ENCODE measurements at places on chromosomes 11 and 22.
A peak's percentile ranks its signal among the peaks of the same experiment; 100 is the strongest.

DNA sequence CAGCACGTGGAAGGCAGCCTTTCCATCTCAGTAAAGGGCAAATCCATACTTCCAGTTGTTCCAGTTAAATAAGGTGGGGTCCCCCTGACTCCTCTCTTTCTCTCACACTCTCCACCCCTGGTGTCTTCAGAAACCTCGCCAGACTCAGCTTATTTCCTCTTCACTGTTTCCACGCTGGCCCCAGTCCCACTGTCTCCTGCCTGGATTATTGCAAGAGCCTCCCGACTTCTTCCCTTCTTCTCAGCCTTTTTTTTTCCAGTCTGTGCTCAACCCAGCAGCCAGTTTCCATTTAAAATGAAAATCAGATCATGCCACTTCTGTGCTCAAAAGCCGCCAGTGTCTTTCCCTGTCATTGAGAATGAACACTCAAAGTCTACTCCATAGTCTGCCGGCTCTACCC is 131.4 kb downstream of the PKNOX2 start:
- no peak for DNase-seq

GRCh38 chr11:118859973-118860372 is 23.7 kb upstream of the CXCR5 start:
- DNase-seq = no peak

- DNase-seq = no peak
Observed at GRCh38 chr11:44575288-44575672, 9.8 kb downstream of the CD82 start.

DNA sequence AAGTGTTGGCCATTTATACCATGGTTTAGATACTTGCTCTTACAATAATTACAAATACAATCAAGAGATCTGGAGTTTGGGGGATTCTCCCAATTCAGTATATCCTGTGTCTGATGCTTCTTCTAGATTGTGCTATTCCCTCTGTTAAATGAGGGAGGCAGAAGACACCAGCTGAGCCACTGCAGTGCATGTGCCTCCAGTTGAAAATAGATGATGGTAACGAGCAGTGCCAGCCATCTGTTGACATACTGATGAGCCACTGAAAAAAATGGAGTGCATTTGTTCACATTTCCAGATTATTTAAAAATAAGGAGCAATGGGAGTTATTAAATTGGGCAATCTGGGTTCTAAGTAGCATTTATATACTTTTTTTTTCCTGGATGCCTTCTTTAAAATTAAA is 1428.0 kb upstream of the TENM4 start:
- DNase-seq = no peak

DNA sequence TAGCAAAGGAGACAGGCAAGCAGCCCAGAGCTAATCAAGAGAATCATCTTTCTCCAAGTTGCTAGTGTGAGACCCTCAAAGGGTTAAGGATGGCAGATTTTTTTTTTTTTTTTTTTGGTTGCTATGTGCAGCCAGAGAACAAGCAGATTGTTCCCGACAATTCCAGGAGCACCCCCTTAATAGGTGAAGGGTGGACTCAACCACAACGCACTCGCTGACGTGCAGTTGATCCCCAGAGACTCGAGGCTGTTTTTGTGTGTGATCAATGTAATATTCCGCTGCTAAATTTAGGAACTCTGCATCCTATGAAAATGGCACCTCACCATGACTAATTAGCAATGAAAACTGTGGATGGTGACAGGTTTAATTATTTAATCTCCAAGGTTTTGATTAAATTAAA is 789.0 kb downstream of the KCNA4 start:
- DNase-seq = no peak

DNA sequence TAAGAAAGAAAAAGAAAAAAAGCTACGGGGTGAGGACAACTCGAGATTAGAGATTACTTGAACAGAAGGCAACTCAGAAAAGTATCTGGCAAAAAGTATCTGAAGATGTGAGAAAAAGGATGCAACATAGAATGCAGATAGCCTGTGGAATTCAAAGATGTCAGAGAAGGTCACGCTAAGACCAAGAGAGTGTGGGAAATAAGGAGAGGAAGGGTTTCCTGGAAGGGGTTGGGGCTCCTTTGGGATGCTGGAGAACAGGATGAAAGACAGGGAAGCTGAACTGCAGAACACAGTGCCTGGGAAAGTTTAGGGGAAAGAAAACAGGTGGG is 1.2 kb downstream of the GUCY1A2 start:
- DNase-seq = no peak

DNA sequence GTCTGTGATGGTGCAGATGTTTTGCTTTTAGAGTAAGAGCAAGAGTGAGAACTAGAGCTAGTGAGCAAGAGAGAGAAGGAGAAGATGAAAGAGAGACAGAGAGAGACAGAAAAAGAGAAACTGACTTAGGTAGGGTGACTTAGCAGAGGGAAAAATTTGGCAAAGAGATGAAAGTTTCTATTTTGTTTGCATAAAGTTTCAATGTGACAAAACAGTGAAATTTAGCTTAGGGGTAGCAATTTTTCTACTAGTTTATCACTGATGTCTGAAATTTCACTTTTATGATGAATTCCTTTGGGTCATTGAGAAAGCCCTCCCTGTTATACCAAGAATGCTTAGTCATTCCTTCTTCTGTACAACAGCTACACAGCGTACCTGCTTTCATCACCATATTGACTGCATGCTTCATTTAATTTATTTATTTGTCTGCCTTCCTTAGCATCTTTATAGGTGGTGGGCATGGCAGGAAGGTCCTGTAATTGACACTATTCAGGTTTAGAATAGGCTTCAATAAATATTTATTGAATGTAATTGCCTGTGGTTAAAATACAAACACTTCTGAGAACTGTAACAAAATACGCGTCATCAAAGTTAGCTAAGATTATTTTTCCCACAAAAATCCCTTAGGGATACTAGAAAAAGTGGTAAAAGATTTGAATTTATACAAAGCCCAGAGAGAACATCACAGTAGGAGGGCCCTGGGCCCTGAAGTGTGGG is 19.9 kb upstream of the CTSC start:
- DNase-seq = peak; percentile 79

- no peak for DNase-seq
Observed at GRCh38 chr22:27576413-27576812, 225.1 kb downstream of the MN1 start.

DNA sequence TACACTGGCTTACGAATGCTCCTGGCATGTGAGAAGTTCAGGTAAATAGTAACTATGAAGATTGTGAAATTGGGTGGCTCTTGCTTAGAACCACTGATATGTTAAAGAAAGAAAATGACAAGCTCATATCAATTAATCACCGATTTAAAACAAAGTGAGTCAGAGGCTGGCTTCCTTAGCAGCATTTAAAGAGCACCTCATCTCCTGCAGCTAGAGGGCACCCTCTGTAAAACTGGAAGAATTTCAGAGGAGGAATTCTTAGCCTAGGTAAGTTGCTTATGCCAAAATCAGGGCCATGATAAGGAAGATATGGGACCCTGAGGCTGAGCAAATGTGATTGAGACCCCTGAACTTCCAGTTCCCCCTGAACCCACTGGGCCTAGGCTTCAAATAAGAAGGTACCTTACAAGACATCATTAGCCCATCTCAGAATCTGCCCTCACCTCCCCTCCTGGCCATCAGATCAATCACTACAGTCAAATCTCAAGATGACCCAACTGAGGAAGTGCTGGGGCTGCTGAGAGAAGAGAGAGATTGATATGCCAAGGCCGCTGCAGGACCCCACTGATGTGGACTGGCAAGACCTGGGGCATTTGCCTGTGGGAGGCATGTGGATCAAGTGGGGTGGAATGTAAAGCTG is 8.6 kb upstream of the CD3E start:
- no peak for DNase-seq

DNA sequence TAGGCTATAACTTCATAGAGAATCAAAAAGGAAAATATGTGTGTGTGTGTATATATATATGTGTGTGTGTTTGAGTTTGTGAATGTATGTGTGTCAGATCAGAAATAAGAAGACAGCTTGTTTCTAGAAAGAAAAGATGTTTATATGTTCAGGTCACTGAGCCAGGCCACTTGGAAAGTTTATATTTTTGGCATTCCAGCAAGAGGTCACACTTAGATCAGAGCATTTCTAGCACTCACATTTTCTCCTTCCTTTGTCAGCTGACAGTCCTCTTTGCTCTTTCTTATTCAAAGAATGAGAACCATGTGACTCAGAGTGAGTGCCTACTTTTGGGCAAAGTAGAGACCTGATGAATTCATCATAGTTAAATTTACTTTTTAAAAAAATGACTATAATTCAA is 22.9 kb downstream of the RAB38 start:
- DNase-seq = no peak

Measured in GM12878 (cell line).